ENCODE measurements at places on chromosomes 2 and 18. TPM values are rescaled to one million over a fixed set of nuclear protein-coding genes. Genes with fewer than 3 reads are reported as not detected.

- no peak overlapping the region for H3K27ac ChIP-seq
- no peaks in the 10 kb centered on the region for H3K36me3 ChIP-seq
- no peak overlapping the region for H3K4me3 ChIP-seq
- H3K27me3 ChIP-seq: peaks cover 4% of the 10 kb centered on the region
- no peaks in the 10 kb centered on the region for H3K4me1 ChIP-seq
These were observed 156.3 kb downstream of the TTC32 start for GRCh38 chr2:19745318-19746136.

DNA sequence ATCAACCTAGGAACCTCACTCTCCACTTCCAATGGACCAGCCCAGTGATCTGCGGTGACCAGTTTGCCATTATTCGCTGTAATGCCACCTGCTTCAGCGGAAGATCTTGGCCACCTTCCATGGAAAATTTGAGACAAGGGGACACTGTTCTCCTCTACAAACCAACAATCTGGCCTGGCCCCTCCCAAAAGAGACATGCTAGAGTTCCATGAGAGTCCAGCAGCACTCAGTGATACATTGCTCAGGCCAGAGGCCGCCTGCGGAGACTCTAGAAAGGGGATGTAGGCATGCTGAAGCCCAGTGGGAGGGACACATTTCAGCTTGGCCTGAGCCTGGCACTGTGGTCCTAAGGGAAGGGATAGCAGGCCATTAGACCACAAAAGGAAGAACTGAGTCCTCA lies 58.3 kb downstream of the COL6A3 start:
- no peak overlapping the region for H3K27ac ChIP-seq
- no peaks in the 10 kb centered on the region for H3K36me3 ChIP-seq
- DNase-seq: no peak
- peaks cover 12% of the 10 kb centered on the region for H3K27me3 ChIP-seq

DNA sequence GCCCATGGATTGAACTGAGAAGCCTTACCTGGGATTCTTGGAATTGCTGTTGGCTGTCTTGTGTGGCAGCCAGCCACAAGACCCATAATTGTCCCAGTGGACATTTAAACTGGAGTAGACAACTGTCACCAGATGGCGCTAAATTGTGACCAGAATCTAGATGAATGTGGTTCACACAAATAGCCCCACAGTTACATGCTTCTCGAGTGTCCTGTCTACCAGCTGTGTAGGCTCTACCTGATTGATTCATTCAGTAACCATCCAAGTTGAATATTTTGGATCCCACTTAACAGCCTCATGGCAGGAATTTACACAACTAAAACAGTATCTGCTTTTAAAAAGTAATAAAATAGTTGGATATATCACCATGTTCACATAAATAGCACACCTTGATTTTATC lies 73.2 kb downstream of the MAP4K4 start:
- no peaks in the 10 kb centered on the region for H3K27me3 ChIP-seq
- H3K36me3 ChIP-seq: no peaks in the 10 kb centered on the region
- H3K4me1 ChIP-seq: peaks cover 100% of the 10 kb centered on the region
- DNase-seq: no peak
- peak overlapping the region; percentile 29 for H3K27ac ChIP-seq
- no peak overlapping the region for H3K4me3 ChIP-seq

FER1L5 gene
- not detected for polyA plus RNA-seq

PLA2R1 gene
- polyA plus RNA-seq: not detected

DNA sequence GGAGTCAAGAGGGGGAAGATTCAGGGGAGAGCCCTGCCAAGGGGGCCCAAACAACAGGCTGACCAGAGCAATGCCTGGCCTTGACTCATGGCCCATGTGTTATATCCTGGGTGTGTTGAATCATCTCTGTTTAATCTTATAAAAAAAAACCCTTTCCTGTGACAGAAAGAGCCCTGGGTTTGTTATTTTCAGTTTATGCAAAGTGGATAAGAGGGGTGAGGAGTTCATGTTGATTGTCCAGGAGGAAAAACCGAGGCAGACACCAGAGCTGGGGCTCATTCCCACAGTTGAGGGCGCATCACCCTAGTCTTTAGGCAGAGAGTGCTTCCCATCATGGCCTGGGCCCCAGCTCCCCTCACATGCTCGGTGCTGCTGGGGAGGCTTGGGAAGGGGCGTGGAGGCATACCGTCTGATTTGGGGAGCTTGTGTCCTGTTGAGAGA lies 30.9 kb upstream of the IL37 start:
- no peaks in the 10 kb centered on the region for H3K36me3 ChIP-seq
- H3K27ac ChIP-seq: no peak overlapping the region
- H3K27me3 ChIP-seq: no peaks in the 10 kb centered on the region

- no peak for DNase-seq
- no peak overlapping the region for H3K4me3 ChIP-seq
- no peaks in the 10 kb centered on the region for H3K27me3 ChIP-seq
- H3K36me3 ChIP-seq: no peaks in the 10 kb centered on the region
These were observed 223.9 kb downstream of the CDH7 start for GRCh38 chr18:65974758-65975157.

GRCh38 chr2:12173271-12173942 lies 427.0 kb downstream of the LPIN1 start:
- peaks cover 48% of the 10 kb centered on the region for H3K4me1 ChIP-seq
- no peaks in the 10 kb centered on the region for H3K27me3 ChIP-seq
- no peak for DNase-seq
- peaks cover 4% of the 10 kb centered on the region for H3K36me3 ChIP-seq
- H3K4me3 ChIP-seq: no peak overlapping the region
- peak overlapping the region; percentile 64 for H3K27ac ChIP-seq

DNA sequence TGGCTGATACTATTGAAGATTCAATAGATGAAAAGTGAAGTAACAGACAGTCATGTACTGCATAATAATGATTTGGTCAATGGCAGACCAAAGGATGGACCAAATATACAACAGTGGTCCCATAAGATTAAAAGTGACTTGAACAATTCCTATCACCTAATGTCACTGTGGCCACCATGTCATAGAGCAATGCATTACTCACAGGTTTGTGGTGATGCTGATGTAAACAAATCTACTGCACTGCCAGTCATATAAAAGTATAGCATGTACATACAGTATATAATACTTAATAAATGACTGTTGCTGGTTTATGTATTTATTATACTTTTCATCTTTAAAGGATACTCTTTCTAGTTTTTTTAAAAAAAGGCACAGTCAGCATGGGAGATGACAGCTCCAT lies 99.9 kb downstream of the USP34 start:
- H3K4me1 ChIP-seq: peaks cover 23% of the 10 kb centered on the region
- H3K27me3 ChIP-seq: no peaks in the 10 kb centered on the region
- H3K27ac ChIP-seq: peak overlapping the region; percentile 80
- no peak overlapping the region for H3K4me3 ChIP-seq
- H3K36me3 ChIP-seq: peaks cover 16% of the 10 kb centered on the region

DAPL1 gene
- not detected for polyA plus RNA-seq

- H3K27me3 ChIP-seq: peaks cover 38% of the 10 kb centered on the region
- H3K36me3 ChIP-seq: no peaks in the 10 kb centered on the region
These were observed 87.1 kb upstream of the CYP1B1 start for GRCh38 chr2:38163006-38163405.

TIMM21 gene
- 16.0 TPM for polyA plus RNA-seq

GRCh38 chr2:187215532-187216240 lies 232.4 kb downstream of the CALCRL start:
- H3K4me1 ChIP-seq: no peaks in the 10 kb centered on the region
- H3K36me3 ChIP-seq: no peaks in the 10 kb centered on the region
- H3K27me3 ChIP-seq: no peaks in the 10 kb centered on the region
- H3K27ac ChIP-seq: no peak overlapping the region

- no peaks in the 10 kb centered on the region for H3K27me3 ChIP-seq
- H3K4me1 ChIP-seq: peaks cover 51% of the 10 kb centered on the region
- peak overlapping the region; percentile 34 for H3K27ac ChIP-seq
- no peaks in the 10 kb centered on the region for H3K36me3 ChIP-seq
These were observed 19.1 kb downstream of the TRAK2 start for GRCh38 chr2:201432038-201432620.

RGPD4 gene
- polyA plus RNA-seq: not detected

PLGLB1 gene
- 3.0 TPM for polyA plus RNA-seq

DNA sequence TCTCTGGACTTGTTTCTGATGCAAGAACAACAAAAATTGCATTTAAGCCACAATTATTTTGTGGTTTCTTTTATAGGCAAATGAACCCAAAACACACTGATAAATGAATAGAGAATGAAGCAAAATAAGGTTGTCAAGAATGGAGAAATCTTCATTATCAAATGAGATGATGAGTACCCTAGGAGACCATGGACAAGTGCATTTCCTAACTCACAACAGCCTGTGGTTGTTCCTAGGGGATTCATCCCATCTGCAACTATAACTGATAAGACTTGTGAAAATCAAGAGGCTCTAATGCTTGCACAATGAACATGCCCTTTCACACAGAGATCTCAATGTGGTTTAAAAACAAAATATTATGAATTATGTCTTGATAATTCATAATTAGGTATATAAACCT lies 159.9 kb downstream of the PDE1A start:
- H3K4me3 ChIP-seq: no peak overlapping the region
- no peak for DNase-seq
- H3K36me3 ChIP-seq: no peaks in the 10 kb centered on the region

CHRND gene
- polyA plus RNA-seq: not detected

DNA sequence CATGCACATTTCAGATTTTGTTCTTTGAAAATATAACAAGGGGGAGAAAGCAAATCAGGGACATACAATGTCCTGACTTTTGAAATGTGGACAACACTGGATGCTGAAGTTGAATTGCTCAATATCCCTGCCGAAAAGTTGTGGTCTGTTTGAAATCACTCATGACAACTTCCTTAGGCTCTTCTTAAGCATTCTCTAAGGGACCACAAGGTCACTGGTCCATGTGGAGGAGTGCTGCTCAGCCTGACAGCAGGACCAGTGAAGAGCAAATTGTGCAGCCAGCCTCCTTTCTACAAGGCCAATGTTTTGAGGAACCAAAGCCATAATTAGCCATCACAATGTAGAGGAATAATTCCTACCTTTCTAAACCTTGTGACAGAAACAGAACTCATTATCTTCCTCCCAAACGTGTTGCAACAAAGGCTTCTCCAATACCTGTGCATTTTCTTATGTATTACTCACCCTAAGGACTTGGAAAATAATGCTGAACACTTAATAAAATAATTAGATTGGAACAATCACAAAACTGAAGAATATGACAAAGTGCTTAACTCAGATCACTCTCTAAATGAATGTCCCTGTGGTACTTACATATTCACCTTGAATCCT lies 1477.6 kb upstream of the NXPH2 start:
- H3K27ac ChIP-seq: no peak overlapping the region
- H3K36me3 ChIP-seq: no peaks in the 10 kb centered on the region
- no peak for DNase-seq
- no peak overlapping the region for H3K4me3 ChIP-seq
- no peaks in the 10 kb centered on the region for H3K4me1 ChIP-seq

DNA sequence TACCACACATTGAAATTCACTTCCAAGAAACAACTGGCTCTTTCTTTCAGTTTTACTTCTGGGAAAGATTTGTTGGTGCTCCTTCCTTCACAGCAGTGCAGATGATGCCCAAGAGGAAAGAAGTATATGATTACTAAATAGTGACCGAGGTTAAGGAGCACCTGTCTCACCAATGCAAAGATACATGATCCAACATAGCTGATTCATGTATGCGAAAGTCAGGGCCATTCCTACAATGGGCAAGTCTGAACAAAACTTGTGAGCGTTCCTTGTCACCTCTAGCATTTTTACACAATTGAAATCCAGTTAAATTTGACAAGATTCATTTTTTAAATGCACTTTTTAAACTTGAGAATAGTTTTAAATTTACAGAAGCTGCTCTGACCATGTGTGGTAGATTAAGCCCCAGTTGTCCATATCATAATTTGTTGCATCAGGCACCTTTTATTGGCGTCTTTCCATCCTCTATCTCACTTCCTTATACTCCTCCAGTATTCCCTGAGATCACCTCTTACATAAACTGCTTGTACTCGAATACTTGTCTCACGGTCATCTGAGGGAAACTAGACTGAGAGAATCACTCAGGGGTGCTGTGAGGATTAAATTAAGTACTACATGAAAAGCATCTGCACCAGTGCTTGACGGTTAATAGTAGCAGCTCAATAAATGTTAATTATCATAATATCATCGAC lies 438.8 kb upstream of the CDH20 start:
- H3K27me3 ChIP-seq: no peaks in the 10 kb centered on the region
- no peak overlapping the region for H3K27ac ChIP-seq
- H3K36me3 ChIP-seq: no peaks in the 10 kb centered on the region
- H3K4me1 ChIP-seq: no peaks in the 10 kb centered on the region

- H3K27ac ChIP-seq: no peak overlapping the region
- no peak for DNase-seq
- H3K36me3 ChIP-seq: no peaks in the 10 kb centered on the region
- peaks cover 16% of the 10 kb centered on the region for H3K27me3 ChIP-seq
These were observed 67.7 kb upstream of the NEDD4L start for GRCh38 chr18:57976230-57976773.

- no peaks in the 10 kb centered on the region for H3K27me3 ChIP-seq
- DNase-seq: no peak
- H3K4me3 ChIP-seq: no peak overlapping the region
- H3K27ac ChIP-seq: no peak overlapping the region
These were observed 289.8 kb upstream of the UBE2E3 start for GRCh38 chr2:180690611-180691010.

DNA sequence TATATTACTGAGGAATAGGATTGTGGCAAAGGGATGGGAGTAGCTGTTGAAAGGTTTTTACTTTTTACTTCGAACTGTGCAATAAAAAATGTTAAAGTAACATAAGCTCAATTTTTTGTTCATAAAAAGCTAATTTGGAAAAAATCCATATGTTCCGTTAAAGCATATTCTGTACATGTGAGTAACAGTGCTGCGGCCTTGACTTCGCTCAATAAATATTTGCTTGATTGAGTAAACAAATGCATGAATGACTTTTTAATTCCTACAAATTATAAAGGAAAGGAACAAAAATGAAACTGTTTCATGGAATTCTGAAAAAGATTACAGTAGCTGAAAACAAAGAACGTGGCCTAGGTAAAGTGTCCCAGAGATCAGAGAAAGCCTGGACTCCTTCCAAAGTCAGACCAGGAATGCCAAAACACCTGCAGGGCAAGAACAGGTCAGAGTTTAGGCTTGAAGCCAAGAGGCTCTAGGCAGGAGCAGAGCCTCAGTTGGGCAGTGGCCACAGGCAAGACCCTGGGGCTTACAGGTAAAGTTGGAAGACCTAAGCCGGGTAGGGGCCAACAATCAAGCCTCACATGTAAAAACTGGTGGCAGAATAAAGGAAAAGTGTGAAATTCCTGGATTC lies 44.3 kb upstream of the FIGN start:
- H3K36me3 ChIP-seq: no peaks in the 10 kb centered on the region

GRCh38 chr2:49000695-49001094 lies 153.6 kb downstream of the FSHR start:
- H3K36me3 ChIP-seq: no peaks in the 10 kb centered on the region
- no peak overlapping the region for H3K27ac ChIP-seq
- DNase-seq: no peak
- no peaks in the 10 kb centered on the region for H3K27me3 ChIP-seq
